ENCODE measurements at places on chromosomes 5 and 9. TPM values are rescaled to one million over a fixed set of nuclear protein-coding genes. Genes with fewer than 3 reads are reported as not detected.
A peak's percentile ranks its signal among the peaks of the same experiment; 100 is the strongest.

PRSS3 gene
- not detected for total RNA-seq

GRCh38 chr9:93427655-93428379, 23.7 kb upstream of the FAM120A start:
- no peaks in the 10 kb centered on the region for H3K36me3 ChIP-seq
- no peak for DNase-seq

GRCh38 chr9:110217656-110218099, 9.7 kb upstream of the C9orf152 start:
- H3K4me1 ChIP-seq, result no peaks in the 10 kb centered on the region
- H3K27ac ChIP-seq, result no peak overlapping the region
- no peak for DNase-seq
- H3K36me3 ChIP-seq, result no peaks in the 10 kb centered on the region
- H3K27me3 ChIP-seq, result no peaks in the 10 kb centered on the region
- no peak overlapping the region for H3K4me3 ChIP-seq

SCGB3A2 gene
- total RNA-seq, result not detected

GRCh38 chr5:160959804-160960203, 107.8 kb upstream of the ATP10B start:
- H3K27me3 ChIP-seq, result no peaks in the 10 kb centered on the region
- H3K36me3 ChIP-seq, result no peaks in the 10 kb centered on the region
- no peak overlapping the region for H3K4me3 ChIP-seq
- no peak overlapping the region for H3K27ac ChIP-seq
- H3K4me1 ChIP-seq, result no peaks in the 10 kb centered on the region

DNA sequence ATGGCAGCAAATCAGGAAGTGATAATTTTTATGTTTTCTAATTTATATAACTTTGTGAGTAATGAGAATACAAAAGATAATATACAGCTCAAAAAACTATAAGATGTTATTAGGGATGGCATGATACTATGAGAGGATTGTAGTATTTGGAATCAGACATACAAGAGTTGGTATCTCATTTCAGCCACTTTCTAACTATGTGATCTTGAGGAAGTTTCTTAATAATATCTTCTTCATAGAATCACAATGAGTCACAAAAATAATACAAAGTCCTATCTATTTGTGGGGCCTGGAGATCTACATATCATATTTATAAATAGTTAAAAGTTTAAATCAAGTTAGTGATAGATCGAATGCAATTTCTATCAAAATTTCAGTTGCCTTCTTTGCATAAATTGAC, 23.7 kb upstream of the TMED7 start:
- no peaks in the 10 kb centered on the region for H3K27me3 ChIP-seq
- no peak overlapping the region for H3K27ac ChIP-seq
- H3K36me3 ChIP-seq, result no peaks in the 10 kb centered on the region
- no peaks in the 10 kb centered on the region for H3K4me1 ChIP-seq
- no peak for DNase-seq
- no peak overlapping the region for H3K4me3 ChIP-seq

DNA sequence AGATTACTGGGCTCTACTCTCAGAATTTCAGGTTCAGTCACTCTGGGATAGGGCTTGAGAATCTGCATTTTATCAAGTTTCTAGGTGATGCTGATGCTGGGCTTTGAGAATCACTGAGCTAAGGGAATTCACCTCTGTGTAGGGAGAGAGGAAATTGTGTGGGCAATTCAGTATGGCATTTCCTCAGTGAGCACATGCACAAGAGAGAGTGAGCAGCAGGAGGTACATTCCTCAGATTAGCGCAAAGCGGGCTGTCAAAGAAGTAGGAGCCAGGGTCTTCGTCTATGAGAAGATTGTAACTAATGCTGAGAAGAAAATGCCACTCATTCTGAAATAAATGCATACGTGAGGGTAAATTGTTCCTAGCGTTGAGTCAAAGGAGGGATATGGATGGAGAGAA, 175.9 kb downstream of the KIF4B start:
- H3K36me3 ChIP-seq, result no peaks in the 10 kb centered on the region
- no peaks in the 10 kb centered on the region for H3K27me3 ChIP-seq
- no peak overlapping the region for H3K27ac ChIP-seq
- DNase-seq, result no peak

DNA sequence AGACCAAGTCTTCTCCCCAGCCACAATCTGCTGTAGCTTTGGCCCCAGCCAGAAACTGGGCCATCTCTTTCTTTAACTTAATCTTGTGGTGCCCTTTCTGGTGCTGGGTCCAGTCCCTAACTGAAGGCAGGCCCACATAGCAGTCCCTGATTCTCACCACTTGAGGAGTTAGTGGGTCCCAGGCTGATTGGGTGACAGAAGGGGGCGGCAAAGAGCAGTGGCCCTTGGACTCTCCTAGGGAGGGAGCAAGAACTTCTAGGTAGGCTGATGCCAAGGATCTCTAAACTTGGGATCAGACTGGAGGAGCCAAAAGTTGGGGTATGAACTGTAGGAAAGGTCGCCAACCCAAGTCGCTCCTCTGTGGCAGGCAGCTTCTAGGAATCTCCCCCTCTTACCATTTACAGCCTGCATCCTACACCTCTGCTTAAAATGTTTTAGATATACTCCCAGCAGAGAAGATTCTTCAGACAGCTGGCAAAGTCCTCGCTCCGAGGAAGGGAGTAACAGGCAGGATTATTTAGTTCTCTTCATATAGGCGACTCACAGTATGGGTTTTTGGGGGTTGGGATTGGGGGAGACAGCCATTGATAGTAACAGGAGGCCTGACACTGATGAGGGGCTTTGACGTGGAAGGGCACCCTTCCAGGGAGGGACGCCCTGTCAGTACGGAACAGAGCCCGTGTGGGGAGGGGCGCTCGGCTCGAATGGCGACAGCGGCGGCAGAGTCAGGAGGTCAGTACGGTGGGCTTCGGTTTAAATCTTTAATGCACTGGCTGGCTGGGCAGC, 2.0 kb upstream of the CCL27 start:
- H3K27ac ChIP-seq, result peak overlapping the region; percentile 59
- H3K36me3 ChIP-seq, result no peaks in the 10 kb centered on the region
- peak overlapping the region; percentile 81 for H3K4me3 ChIP-seq
- peak; percentile 70 for DNase-seq

SLC6A3 gene
- 0.46 TPM for total RNA-seq

Measured in ovary (tissue), 10 donors.